ENCODE measurements at places on chromosomes 3 and 15.

DNA sequence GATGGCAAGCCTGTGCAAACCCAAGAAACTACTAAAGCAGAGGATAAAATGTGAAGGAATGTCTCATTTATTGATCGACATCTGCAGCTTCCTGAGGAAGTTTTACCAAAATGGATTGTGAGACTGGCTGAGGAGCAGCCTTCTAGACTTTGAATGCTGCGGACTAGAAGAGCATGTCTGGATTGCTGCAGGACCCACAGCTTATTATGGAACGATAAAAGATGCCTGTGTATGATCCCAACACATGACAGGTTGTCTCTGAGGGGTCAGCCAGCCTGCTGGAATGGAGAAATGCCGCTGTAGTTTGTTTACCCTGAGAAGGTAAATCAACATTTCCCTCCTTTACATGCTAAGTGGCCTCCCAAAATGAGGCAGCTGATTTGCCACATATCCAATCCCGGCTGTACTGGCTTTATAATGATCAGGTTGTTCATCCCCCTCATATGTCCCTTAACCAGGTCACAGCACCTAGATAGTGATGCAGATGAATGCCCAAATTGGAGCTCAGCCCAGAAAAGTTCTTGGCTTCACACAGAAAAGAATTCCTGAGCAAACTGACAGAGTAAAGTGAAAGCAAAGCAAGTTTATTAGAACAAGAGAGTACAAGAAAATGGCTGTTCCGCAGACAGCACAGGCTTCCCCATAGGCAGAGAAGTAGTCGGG is 63.9 kb downstream of the IL12A start:
- DNase-seq, result no peak

- no peak for DNase-seq
These were observed 2.3 kb upstream of the DNAJB8 start for GRCh38 chr3:128468791-128469527.

DNA sequence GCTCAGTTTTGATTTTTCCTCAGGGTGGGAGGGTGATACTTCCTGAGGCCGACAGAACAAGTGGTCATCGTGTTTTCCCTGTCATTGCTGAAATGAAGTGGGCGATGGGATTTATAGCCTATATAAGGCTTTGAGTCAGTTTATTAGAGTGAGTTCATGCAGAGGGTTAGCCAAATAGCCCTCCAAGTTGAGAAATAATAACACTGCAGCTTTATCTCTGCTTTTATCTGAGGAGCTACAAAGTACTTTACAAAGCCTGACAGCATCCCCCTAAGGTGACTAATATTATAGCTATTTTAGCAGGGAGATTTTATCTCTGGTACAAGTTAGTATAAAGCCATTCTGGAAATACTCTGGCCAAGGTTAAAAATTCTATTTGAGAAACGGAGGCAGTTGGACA is 389.6 kb downstream of the MFSD1 start:
- DNase-seq, result no peak

DNA sequence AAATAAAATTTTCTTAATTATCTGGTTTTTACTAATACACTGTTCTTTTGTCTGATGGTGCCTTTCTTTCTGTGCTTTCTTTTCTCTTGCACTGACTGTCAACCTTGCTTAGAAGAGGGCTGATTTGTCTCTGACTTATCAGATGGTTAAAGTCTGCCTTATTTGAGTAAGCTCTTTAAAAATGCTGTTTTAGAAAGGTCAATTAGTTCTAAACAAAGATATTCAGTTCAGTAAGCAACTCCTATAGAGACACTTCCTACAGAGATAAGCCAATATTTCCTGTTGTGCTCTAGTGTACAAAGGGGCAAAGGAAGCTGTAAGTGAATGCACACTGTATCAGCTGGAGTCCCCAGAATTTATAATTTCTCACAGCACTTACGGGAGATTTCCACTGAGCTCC is 153.4 kb upstream of the TSPAN3 start:
- DNase-seq, result no peak

GRCh38 chr15:94921936-94922335 is 690.6 kb downstream of the MCTP2 start:
- DNase-seq, result no peak

Measured in activated T-helper 9 cell treated with anti-CD3 and anti-CD28 coated beads, Interleukin-2, amount 50 U/mL, for 16 hours (primary cell).